ENCODE measurements at places on chromosomes 7 and 10.

DNA sequence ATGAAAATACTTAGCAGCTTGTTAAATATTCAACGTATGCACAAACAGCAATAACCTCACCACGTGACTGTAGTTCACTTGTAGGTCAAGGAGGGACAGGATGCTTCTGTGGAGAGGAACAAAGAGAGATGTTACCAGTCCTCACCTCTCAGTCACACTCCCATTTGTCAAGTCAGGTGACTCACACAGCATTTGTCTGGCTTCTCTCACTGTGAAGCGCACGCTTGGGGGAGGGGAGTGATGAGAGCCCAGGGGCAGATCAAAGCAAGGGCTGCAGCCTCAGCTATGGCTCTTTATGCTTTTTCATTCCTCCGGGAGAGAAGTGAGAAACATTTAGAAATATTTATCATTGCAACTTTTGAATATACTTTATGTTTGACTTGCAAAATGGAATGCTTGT, 2.9 kb upstream of the RBM20 start:
- peak; percentile 30 for DNase-seq

DNA sequence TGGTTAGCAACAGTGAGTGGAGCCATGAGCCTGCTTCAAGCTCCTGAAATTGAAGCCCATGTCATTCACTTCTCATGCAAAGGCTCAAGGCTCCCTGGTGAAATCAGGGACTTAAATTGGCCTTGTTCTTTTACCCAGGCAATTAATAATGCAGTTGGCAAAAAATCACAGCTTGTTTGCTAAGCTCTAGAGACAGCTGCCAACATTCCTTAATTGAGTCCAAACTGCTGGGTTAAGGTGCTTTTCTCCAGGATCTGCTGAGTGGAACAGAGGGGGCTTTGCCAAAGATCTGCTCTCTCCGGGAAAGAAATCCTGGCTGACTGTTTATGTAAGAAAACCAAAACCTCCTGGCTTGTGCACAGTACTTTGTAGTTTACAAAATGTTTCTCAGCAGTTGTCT, 257.6 kb upstream of the GHITM start:
- DNase-seq: no peak

GRCh38 chr10:45155784-45156183, 155.1 kb downstream of the ZNF22 start:
- no peak for DNase-seq

GRCh38 chr10:124174071-124174566, 80.7 kb upstream of the CHST15 start:
- DNase-seq: no peak

DNA sequence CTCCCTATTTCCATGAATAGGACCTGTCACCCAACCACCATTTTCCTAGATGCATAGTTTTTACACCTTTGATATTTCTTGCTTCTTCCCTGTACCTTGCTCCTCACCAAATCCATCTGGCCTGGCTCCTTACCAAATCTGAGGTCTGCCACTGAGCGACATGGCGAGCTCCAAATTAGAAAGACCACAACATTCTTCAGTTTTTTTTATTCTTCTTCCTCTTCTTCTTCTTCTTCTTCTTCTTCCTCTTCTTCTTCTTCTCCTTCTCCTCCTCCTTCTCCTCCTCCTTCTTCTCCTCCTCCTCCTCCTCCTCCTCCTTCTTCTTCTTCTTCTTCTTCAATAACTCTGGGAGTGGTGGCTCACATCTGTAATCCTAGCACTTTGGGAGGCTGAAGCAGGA, 7.1 kb downstream of the CPED1 start:
- no peak for DNase-seq

DNA sequence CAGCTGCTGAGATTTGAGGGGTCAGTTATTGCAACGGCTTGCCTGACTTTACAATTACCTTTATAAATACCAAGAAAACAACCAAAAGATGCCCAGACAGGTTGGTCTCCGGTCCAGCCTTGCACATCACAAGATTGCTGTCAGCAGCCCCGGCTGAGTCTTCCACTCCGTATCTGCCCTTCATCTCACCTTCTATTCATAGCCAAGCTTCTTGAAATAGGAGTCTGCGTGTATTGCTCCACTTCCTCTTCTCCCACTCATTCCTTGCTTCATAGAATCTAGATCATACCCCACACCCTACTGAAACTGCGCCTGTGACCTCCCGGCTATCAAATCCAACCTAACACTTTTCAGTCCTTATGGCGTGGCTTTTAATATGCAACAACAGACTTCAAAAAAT, 31.1 kb upstream of the USP6NL start:
- DNase-seq: no peak

GRCh38 chr10:68053553-68053952, 21.5 kb downstream of the HERC4 start:
- no peak for DNase-seq

DNA sequence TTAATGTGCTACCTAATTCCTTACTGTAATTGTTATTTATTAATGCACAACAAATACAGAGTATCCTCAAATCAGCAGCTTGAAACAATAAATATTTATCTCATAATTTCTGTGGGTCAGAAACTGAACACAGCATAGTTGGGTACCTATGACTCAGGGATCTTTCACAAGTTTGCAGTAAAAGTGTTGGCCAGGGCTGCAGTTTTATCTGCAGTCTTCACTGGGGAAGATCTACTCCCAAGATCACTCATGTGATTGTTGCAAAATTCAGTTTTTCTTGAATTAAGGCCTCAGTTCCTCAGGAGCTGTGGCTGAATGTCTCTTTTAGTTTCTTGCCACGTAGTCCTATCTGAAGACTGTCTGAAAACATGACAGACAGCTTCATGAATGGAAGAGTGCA, 237.8 kb downstream of the ZWINT start:
- no peak for DNase-seq

DNA sequence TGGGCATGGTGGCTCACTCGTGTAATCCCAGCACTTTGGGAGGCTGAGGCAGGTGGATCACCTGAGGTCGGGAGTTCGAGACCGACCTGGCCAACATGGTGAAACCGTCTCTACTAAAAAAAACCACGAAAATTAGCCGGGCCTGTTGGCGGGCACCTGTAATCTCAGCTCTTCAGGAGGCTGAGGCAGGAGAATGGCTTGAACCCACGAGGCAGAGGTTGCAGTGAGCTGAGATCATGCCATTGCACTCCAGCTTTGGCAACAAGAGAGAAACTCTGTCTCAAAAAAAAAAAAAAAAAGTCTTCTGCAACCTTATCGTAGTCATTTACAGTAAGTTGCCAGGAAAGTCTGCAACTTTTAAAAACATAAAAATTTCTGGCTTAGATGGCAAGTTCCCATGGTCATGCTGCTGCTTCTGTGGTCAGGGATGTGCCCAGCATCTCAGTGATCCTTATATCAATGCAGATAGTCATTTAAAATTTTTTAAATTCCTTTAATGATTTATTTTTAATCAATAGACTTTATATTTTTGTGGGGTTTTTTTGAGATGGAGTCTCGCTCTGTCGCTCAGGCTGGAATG, 15.6 kb downstream of the SUFU start:
- no peak for DNase-seq
